ENCODE measurements at places on chromosomes 1 and 21.

DNA sequence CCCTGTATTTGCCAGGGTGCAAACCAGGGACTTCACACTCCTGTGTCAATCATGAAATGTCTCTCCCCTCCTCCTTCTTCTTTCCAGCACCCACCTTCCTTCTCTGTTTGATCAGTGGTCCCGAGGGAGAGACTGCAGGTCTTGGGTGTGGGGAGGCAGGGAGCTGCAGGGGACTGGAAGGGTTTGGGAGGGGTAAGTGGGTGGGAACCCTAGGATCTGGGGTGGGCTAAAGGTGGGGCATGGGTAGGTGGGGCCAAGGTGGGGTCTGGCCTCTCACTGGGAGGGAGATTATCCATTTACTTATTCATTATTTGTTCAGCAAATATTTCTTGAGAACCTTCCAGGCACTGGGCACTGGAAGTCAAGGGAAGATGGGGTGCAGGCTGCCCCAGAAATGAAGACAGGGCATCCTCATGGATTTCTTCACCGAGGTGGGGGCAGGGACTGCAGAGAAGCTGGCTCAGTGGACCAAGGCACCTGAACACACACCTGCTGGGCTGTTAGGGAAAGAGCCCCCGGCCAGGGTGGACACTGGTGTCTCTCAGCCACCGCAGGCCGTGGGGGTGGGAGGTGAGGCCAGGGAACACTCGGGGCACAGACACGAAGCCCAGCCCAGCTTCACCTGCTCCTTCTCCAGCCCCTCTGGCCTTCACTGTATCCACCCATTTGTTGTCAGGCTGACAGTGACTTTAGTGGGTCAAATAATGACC lies 193.9 kb upstream of the C1orf174 start:
- no peak overlapping the region for H3K4me3 ChIP-seq
- H3K27ac ChIP-seq, result no peak overlapping the region
- no peaks in the 10 kb centered on the region for H3K27me3 ChIP-seq

- no peak for DNase-seq
- no peak overlapping the region for H3K27ac ChIP-seq
- H3K4me1 ChIP-seq, result no peaks in the 10 kb centered on the region
- H3K36me3 ChIP-seq, result peaks cover 25% of the 10 kb centered on the region
- no peak overlapping the region for H3K4me3 ChIP-seq
These were observed 39.8 kb downstream of the WDR4 start for GRCh38 chr21:42839271-42840231.

DNA sequence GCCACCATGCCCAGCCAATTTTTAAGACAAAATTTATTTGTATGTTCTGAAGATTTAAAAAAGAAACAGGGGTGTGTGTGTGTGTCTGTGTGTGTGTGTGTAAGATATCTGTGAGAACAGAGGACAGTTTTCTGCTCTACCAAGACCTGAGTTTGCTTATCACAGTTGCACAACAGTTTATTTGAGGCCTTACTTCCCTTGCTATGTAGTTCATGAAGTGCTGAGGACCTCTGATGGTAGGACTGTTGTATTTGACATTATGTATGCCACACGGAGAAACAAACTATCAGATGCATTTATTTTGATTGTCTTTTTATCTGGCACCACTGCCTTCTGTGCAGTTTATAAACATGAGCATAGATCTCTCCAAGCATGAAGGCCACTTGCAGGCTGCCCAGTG lies 355.2 kb downstream of the PBX1 start:
- H3K4me1 ChIP-seq, result no peaks in the 10 kb centered on the region
- no peak for DNase-seq
- no peak overlapping the region for H3K27ac ChIP-seq
- H3K4me3 ChIP-seq, result no peak overlapping the region
- peaks cover 12% of the 10 kb centered on the region for H3K27me3 ChIP-seq
- H3K36me3 ChIP-seq, result no peaks in the 10 kb centered on the region

DNA sequence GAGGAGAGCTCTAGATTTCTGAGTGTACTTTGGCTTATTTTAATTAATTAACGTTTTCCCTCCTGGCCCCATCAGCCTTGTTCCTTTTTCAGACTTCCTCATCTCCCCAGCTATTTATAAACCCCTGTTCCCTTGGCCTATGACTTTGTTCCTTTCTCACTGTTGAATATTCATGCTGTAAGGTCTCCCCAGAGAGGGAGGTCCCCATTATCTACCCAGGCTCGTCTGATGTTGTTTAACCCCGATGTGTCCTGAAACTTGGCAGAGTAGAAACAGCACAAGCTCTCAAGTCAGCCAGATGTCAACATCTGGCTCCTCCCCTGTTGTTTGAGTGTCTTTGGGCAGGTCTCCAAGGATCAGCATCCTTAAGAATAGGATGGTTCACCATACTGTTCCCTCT lies 153.6 kb downstream of the HIVEP3 start:
- no peak for DNase-seq
- H3K36me3 ChIP-seq, result no peaks in the 10 kb centered on the region
- peaks cover 5% of the 10 kb centered on the region for H3K27me3 ChIP-seq
- no peak overlapping the region for H3K4me3 ChIP-seq

DNA sequence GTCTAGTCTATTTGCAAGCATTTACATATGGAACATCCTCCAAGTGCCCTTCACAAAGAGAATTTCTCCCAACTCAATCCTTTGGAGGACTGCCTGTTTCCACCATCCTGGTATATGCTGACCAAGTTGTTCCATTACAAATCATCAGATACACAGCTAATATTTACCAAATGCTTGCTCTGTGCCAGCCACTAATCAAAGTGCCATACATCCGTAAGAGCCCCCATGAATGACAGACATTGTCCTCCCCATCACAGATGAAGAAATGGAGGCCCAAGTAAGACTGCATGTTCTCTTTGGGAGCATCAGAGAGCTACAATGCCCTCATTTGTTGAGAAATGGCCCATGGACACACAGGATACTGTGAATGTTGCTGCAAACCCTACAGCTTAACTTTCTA lies 130.0 kb upstream of the BACE2 start:
- no peaks in the 10 kb centered on the region for H3K36me3 ChIP-seq
- H3K4me1 ChIP-seq, result no peaks in the 10 kb centered on the region
- no peak for DNase-seq
- no peak overlapping the region for H3K27ac ChIP-seq
- no peaks in the 10 kb centered on the region for H3K27me3 ChIP-seq
- H3K4me3 ChIP-seq, result no peak overlapping the region
